Cerebellum (tissue), 4 donors: ENCODE measurements at places on chromosomes 11 and 22.

DNA sequence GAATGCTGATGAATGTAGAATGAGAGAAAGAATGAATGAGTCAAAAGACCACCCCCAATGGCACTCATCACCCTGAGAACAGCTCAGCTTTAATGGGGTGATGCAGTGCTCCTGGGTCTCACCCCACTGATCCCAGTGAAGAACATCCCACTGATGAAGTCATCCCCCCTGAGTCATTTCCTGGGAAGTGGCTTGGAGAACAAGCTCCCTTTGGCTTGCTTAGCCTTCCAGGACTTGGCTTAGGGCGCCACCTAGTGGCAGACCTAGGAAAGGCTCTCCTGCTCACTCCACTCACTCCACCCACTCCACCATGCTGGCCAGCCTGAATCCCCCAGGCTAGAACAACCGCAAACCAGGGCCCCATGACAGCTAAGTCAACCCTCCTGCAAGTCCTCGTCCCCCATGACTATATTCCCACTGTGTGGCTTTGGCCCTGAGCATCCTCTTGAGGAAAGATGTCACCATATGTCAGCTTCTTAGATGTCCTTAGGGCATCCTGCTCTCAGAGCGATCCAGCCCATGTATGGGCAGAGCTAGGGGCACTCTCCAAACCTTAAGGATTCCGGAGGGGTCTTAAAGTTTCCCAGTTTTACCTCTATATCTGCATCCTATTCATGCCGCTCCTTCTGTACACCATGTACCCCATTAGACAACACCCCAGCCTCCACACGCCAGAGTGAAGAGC is 17.8 kb upstream of the TMPRSS13 start:
- peak; percentile 88 for DNase-seq

GRCh38 chr11:128632141-128632791 is 44.9 kb upstream of the ETS1 start:
- DNase-seq = no peak

DNA sequence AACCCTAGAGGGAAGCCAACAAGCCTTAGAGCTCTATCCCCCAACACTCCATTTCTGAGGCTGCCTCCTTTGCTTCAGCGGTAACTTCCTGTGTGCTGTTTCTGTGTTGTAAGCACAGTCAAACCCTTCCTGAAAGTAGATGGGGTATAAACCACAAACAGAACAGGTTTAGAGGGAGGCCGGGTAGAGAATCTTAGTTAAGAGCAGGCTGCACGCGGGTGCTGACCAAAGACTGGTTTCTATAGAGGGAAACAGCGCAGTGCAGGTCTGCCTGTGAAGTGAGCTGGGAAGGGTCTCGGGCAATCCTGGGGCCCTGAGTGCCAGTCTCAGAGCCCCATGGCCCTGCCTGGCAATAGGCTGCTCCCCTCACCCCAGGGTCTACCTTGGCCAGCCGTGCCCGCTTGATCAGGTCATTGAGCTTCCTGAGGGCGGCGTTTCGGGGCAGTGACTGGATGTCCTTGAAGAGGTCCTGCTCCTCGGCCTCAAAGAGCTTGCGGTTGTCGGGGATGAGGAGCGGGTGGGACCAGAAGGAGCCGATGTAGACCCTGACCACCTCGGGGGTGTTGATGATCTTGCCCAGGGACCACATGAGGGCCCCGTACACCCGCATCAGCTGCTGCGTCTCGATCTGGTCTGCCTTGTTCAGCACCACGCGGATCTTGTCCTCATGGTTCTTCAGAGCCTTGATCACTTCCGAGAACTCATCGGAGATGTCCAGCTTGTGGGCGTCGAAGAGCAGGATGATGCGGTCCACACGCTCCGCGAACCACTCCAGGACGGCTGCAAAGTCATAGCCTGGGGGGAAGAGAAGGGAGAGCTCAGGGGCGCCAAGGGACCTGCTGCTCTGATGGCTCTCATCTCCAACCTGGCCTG is 15.3 kb upstream of the CDC42BPG start:
- no peak for DNase-seq

DNA sequence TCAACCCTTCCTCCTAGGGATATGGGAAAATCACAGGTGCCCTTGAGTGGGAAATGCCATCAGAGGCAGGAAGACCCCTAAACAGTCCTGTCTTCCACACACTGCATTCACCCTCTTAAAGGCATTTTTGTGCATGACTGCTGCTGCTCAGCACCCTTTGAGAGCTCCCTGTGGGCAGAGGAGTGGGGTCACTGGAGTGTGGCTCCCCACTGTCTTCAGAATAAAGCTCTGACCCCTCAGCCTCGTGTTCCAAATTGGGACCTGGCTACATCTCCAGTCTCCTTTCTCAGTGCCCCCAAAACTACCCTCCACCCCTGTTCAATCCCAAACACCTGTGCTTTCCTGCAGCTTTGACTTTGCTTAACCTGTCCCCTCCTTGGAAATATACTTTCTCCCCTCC is 46.6 kb downstream of the CHRDL2 start:
- DNase-seq = no peak

- no peak for DNase-seq
These were observed 59.7 kb upstream of the SLC35C1 start for GRCh38 chr11:45745065-45745811.

GRCh38 chr11:131468565-131468964 is 98.2 kb downstream of the NTM start:
- DNase-seq = no peak

- no peak for DNase-seq
These were observed 349.3 kb upstream of the B3GAT1 start for GRCh38 chr11:134761386-134761785.

GRCh38 chr11:84857746-84858145 is 769.4 kb downstream of the DLG2 start:
- DNase-seq = no peak

DNA sequence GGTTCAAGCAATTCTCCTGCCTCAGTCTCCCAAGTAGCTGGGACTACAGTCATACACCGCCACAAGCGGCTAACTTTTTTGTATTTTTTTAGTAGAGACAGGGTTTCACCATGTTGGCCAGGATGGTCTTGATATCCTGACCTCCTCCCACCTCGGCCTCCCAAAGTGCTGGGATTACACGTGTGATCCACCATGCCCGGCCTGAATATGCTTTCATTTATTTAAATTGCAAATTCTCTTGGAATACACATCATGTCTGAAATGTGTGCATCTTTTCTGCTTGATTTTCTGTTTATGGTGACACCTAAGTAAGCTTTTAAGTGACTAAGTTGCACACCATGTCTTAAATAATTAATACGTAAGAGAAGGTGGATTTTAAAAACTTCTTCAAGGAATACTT is 31.7 kb downstream of the IZUMO1R start:
- DNase-seq = no peak

DNA sequence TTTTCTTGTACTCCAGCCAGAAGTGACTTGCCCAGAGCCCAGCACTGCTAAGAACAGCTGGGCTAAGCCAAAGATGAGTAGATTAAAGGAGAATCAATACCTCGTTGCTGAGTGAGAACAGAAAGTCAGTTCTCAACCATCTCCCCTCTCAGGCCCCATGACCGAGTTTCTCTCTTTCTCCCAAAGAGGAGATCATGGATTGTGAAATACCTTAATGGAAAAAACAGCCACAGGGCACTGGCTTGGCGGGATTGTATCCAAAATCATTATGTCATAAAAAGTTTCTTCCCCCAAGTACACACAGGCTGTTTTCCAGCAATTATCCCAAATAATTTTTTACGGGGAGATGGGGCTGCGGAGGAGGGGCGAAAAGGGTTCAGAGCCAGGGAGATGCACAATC is 111.8 kb upstream of the TMEM45B start:
- DNase-seq = no peak
